Type B pancreatic cell (in vitro differentiated cells): ENCODE measurements at places on chromosomes 5 and 9. TPM values are rescaled to one million over a fixed set of nuclear protein-coding genes. Genes with fewer than 3 reads are reported as not detected.

DNA sequence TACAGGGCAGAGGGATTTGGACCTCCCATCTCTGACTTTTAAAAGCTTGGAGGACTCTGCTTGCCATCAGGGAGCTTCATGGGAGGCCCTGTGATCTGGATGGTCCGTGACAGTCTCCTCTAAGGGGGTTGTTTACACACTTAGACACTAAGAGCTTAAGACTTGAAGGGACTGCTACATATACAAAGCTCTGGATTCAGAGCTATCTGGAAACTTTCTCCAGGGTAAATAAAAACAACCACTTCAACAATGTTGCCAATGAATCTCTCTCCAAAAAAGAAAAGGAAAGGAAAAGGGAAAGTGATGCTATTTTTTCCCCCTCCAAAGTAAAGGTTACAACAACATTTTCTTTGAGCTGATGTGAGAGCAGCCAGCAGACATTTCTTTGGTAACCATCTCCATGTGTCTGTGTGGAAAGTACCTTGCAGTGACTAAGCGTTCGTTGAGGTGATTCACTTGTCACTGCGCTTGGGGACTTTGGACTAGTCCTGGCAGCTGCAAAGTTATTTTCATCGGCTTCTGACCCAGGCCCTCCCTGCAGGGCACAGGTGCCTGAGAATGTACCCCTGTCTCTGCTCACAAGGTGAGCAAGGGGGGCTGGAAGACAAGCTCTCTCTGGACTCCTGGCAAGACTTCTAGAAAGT is 262.1 kb upstream of the KLF4 start:
- H3K4me1 ChIP-seq = peaks cover 14% of the 10 kb centered on the region
- no peak for DNase-seq
- H3K27ac ChIP-seq = peak overlapping the region; percentile 44
- no peaks in the 10 kb centered on the region for H3K36me3 ChIP-seq

DNA sequence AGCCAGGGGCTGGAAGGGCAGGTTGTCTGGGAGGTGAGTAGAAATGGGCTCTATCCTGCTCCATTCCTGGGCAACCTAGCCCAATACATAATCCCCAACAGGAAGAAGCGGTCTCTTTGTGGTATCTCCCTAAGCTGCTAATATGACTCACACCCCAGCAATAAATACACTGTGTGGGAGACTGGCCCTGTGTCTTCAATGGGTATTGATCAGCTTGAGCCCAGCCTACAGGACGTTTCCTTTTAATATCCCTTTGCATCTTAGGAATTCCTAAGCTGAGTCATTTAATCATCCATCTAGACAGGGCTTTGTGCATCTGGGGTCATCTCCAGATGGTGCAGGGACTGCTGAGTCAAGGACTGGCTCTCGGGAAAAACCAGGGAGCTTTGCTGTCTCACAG is 207.0 kb upstream of the PANK3 start:
- peaks cover 12% of the 10 kb centered on the region for H3K4me1 ChIP-seq
- H3K27ac ChIP-seq = no peak overlapping the region
- peaks cover 14% of the 10 kb centered on the region for H3K36me3 ChIP-seq
- DNase-seq = no peak
- H3K27me3 ChIP-seq = peaks cover 16% of the 10 kb centered on the region
- no peak overlapping the region for H3K4me3 ChIP-seq

DNA sequence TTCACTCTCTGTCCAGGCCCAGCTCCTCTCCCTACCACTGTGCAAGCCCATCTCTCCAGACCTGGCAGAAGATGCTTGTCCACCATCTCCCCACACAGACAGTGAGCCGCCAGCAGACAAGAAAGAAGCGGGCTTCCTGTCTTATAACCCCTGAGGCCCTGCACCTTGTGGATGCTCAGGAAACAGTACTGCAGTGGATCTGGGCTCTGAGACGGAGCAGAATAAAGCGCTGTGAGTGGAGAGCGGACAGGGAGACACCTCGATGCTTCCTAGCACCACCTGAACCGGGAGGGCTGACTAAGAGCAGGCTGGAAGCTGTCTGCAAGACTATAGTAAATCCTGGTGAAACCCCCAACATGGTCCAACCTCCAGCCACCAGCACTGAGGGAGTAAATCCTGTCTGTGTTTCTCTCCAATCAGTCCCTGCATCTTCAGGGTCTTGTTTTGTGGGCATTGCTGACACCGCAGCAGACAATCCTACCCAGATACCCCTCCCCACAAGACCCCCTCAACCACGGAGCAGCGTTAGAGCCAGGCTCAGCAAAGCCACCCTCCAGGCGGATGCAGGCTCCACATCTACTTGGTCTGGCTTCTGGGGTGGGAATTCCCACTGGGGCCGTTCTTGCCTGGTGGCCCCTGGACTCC is 18.7 kb downstream of the ORM2 start:
- peaks cover 12% of the 10 kb centered on the region for H3K4me1 ChIP-seq
- H3K27ac ChIP-seq = peak overlapping the region; percentile 46
- peaks cover 22% of the 10 kb centered on the region for H3K36me3 ChIP-seq
- DNase-seq = no peak
- no peak overlapping the region for H3K4me3 ChIP-seq

GRCh38 chr9:107025260-107026035 is 162.5 kb downstream of the ZNF462 start:
- no peak for DNase-seq
- no peaks in the 10 kb centered on the region for H3K36me3 ChIP-seq
- H3K4me3 ChIP-seq = no peak overlapping the region
- no peaks in the 10 kb centered on the region for H3K27me3 ChIP-seq
- H3K4me1 ChIP-seq = peaks cover 5% of the 10 kb centered on the region
- H3K27ac ChIP-seq = peak overlapping the region; percentile 1

DNA sequence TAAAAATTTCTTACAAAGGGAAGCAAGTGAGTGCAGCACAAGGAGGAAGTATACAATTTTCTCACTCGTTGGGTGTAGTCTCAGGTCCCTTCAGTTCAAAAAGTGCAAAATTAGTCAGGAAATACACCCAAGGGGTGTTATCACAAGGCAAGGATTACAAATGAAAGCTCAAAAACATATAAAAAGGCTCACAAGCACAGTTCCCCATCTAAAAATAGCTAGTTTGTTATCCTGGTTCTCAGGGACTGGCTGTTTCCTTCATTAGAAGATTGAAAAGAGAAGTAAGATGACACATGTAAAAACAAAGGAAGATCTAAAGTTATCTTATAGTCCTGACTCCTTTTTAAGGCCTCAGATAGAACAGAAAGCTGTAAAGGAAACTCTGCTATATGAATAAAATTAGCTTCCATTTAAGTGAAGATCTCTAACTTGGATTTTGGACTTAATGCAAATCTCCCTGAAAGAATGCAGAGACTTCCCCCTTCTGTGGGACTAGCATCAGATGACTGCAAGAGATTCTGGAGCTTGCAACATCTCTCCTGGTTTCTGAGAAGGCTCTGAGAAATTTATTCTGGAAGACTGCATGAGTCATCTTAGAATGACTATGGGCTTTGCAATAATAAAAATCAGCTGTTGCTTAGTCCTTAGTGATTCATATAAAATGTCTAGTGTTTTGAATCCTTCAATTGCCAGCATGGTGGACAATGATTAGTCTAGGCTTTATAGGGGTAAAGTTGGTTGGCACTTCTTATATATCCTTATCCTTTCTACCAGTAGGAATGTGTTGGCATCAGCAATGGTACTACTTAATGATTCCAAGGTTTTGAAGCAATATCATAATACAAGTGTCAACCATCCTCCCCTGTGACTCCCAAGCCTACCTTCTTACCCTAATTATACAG is 25.4 kb downstream of the DAB2 start:
- peaks cover 14% of the 10 kb centered on the region for H3K36me3 ChIP-seq
- peaks cover 47% of the 10 kb centered on the region for H3K4me1 ChIP-seq
- H3K27me3 ChIP-seq = no peaks in the 10 kb centered on the region
- no peak for DNase-seq
- H3K27ac ChIP-seq = peak overlapping the region; percentile 25
- no peak overlapping the region for H3K4me3 ChIP-seq

- DNase-seq = no peak
- H3K36me3 ChIP-seq = no peaks in the 10 kb centered on the region
- no peak overlapping the region for H3K4me3 ChIP-seq
- H3K27me3 ChIP-seq = no peaks in the 10 kb centered on the region
- peaks cover 3% of the 10 kb centered on the region for H3K4me1 ChIP-seq
- H3K27ac ChIP-seq = no peak overlapping the region
These were observed 29.9 kb downstream of the CETN3 start for GRCh38 chr5:90379652-90380051.

DNA sequence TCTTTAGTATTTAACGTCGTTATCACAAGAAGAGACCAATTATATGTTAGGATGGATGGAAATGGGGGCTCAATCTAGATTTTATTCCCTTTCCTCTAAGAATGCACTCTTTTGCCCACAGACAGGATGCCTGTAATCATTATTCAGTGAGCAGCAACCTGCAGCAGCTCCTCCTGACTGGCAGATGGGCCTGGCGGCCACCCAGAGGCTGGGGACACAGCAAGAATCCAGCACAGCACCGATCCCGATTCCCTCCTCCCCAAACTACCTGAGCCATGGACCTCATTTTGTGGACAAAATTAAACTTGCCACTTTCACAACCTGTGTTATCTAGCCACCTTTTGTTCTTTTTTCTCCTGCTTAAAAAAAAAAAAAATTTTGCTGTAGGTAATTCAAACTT is 101.0 kb downstream of the USP20 start:
- H3K36me3 ChIP-seq = peaks cover 4% of the 10 kb centered on the region
- H3K27ac ChIP-seq = no peak overlapping the region

DNA sequence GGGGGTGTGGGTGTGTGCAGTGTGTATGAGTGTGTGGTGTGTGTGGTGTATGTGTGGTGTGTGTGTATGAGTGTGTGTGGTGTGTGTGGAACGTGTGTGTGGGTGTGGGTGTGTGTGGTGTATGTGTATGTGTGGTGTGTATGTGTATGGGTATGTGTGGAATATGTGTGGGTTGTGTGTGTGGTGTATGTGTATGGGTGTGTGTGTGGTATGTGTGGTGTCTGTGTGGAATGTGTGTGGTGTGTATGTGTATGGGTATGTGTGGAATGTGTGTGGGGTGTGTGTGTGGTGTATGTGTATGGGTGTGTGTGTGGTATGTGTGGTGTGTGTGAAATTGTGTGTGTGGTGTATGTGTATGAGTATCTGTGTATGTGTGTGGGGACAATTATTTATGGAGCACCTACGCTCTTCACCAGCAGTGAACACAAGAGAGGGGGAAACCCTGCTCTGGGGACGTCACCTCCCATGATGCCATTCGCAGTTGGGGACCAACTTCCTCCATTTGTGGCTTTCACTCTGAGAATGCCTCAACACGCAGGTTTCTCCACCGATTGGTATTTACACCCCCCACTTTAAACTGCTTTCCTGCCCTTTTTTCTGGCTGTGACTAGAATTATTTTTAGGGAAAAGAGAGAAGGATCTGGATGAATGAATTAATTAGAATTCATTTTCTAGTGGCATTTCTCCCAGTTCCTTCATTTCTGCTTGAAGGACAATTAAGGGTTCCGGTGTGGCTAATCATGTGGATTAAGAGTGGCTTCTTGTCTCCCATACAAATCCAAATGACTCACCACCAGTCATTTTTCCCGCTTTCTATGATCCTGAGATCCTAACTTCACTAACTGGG is 238.1 kb downstream of the ROR2 start:
- H3K36me3 ChIP-seq = no peaks in the 10 kb centered on the region
- no peak overlapping the region for H3K27ac ChIP-seq
- no peaks in the 10 kb centered on the region for H3K27me3 ChIP-seq
- no peak overlapping the region for H3K4me3 ChIP-seq

- no peak for DNase-seq
- H3K27me3 ChIP-seq = no peaks in the 10 kb centered on the region
- peaks cover 11% of the 10 kb centered on the region for H3K4me1 ChIP-seq
- H3K27ac ChIP-seq = no peak overlapping the region
- H3K4me3 ChIP-seq = no peak overlapping the region
These were observed 68.5 kb upstream of the MYO10 start for GRCh38 chr5:17004441-17005106.

DNA sequence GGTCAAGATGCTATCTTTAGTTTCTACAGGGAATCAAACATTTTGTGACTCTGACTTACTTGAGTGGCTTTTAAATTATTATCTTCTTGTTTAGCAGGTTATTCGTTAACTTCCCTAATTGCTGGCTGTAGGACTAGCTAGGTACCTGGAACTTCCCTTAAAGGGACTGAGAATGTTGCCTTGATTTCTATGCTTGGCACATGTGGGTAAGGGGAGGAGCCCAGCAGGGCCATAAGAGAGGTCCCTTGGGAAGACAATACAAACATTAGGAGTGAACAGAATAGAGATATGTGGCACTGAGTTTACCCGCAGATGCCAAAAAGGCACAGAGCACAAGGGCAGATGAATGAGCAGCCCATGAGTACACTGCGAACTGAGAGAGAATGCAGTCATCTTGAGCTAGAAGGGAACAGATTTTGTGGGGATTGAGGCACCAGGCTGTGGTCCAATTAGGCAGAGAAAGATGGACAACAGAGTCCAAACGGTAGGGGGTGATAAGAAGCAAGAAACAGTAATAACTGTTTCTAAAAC is 9.8 kb downstream of the CKMT2 start:
- peaks cover 8% of the 10 kb centered on the region for H3K36me3 ChIP-seq
- H3K27ac ChIP-seq = no peak overlapping the region
- H3K4me3 ChIP-seq = no peak overlapping the region

Gene FAM193B
- total RNA-seq = 83.1 and 103 TPM in 2 replicates

Gene ENTPD2
- total RNA-seq = 3.3 and 6.4 TPM in 2 replicates

Gene PIP5K1B
- 9.8 and 19.4 TPM in 2 replicates for total RNA-seq

Gene DRD1
- 0.17 and 0.87 TPM in 2 replicates for total RNA-seq
